ENCODE measurements at places on chromosomes 7 and 10. TPM values are rescaled to one million over a fixed set of nuclear protein-coding genes. Genes with fewer than 3 reads are reported as not detected.

The SNCG gene
- 4.2 TPM for total RNA-seq

The ARHGAP12 gene
- 61.6 TPM for total RNA-seq

The TMEM130 gene
- total RNA-seq: 0.52 TPM

The ECHDC3 gene
- total RNA-seq: 20.9 TPM

The PTF1A gene
- not detected for total RNA-seq

The SFTPA1 gene
- not detected for total RNA-seq

The RAMP3 gene
- total RNA-seq: 5.7 TPM
